ENCODE measurements at places on chromosomes 3 and 15.

DNA sequence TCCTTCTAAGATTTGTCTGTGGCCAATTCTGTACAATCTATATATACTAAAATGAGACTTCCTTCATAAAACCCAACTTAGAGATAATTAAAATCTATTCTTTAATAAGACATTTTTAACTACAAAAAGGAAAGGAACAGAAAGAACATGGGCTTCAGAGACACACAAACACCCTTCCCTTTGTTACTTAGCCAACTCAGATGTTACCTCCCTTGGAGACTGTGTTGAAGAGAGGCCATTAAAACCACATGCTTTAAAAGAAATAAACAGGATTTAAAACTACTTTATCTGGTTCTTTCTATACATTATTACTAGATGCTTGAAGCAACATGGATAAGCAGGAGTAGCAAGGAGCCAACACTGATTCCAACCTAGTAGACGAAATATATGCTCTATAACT lies 42.0 kb downstream of the LRRFIP2 start:
- no peak for DNase-seq

DNA sequence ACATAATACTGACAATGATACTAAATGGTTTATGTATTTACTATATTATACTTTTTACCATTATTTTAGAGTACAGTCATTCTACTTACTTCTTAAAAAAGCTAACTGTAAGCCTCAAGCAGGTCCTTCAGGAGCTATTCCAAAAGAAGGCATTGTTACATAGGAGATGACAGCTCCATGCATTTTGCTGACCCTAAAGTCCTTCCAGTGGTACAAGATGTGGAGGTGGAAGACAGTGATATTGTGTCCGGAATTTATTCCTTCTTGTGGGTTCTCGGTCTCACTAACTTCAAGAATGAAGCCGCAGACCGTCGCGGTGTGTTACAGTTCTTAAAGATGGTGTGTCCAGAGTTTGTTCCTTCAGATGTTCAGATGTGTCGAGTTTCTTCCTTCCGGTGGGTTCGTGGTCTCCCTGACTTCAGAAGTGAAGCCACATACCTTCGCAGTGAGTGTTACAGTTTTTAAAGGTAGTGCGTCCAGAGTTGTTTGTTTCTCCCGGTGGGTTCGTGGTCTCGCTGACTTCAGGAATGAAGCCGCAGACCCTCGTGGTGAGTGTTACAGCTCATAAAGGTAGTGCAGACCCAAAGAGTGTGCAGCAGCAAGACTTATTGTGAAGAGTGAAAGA lies 20.9 kb downstream of the AVEN start:
- peak; percentile 4 for DNase-seq

- DNase-seq: no peak
Measured at GRCh38 chr15:59946084-59946483, 58.0 kb upstream of the FOXB1 start.

- DNase-seq: no peak
Measured at GRCh38 chr3:11565072-11565471, 78.6 kb downstream of the VGLL4 start.

- DNase-seq: no peak
Measured at GRCh38 chr15:75620841-75621391, 4.6 kb downstream of the SNUPN start.

GRCh38 chr15:28921919-28922706 lies 36.3 kb downstream of the APBA2 start:
- no peak for DNase-seq

GRCh38 chr3:127254730-127255129 lies 33.1 kb downstream of the PRR20G start:
- no peak for DNase-seq

- DNase-seq: peak; percentile 35
Measured at GRCh38 chr15:89171136-89172072, 50.0 kb downstream of the RLBP1 start.

Measured in CD4-positive, alpha-beta T cell treated with Interleukin-17A for 4 hours (primary cell).